ENCODE measurements at places on chromosomes 1 and 21.

- DNase-seq, result no peak
These were observed 51.5 kb downstream of the ACOT7 start for GRCh38 chr1:6342056-6342455.

DNA sequence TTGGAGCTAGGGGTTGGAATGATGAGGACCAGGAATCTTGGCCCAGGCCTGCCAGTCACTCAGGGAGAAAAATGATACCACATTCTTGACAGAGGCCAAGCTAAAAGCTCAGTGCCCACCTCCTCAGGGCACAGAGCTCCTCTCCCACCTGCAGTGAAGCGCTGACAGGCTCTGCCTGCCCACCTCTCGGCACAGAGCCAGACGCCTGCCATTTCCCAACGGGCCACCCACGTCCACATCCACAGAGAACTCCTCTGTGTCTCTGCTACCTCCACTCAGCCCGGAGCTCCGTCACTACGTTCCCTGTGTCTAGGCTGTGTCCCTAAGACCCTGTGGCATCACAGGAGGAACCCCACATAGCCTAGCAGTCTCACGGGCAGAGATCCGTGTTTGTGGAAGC is 60.8 kb downstream of the MRPL37 start:
- no peak for DNase-seq

DNA sequence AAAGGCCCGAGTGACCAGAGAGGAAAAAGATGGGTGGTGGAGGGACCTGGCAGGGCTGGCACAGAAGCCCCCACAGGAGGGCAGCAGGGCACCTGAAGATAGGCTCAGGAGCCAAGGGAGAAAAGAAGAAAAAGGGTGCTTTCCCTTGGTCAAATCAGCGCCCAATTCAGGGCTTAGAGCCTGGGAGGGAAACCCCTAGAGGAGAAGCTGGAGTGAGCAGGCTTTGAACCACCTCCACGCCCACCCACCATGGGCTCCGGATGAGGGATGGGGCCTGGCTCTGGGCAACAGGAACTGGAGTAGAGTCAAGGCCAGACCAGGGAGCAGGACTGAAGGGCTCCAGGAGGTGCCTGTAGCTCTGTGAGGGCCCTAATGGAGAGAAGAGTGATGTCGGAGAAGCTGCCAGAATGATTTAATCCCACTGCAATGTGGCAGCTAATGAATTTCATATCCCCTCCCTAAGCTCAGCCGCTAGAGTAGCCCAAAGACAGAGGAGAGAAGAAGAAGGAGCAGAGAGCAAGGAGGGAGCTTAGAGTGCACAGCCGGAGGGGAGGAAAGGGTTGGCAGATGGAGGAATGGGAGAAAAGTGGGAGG is 12.0 kb upstream of the PRELP start:
- no peak for DNase-seq

- DNase-seq, result no peak
These were observed 74.1 kb upstream of the AKT3 start for GRCh38 chr1:243924188-243924587.

All from DMS79 treated with DMSO at 0.1 percent for 48 hours (cell line).